ENCODE measurements at places on chromosomes 12 and 14. TPM values are rescaled to one million over a fixed set of nuclear protein-coding genes. Genes with fewer than 3 reads are reported as not detected.

DNA sequence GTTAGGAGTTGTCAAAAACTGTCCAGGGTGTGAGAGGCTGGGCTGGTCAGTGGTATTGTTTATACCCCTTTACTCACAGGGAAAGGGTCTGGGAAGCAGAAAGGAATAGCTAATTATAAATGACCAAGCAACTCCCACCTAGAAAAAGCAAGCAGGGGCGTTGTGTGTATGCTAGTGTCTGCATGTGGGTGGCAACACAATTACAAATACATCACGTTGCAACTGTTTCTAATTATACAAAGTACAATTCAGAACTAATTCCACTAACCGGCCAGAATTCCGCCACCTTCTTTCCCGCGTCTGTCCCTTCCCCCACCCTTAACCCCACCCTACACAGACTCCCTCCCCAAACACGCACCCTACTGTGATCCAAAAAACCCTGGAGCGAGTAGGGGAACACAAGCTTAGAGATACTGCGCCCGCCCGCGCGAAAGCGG, 2.2 kb downstream of the DPF3 start:
- no peak for DNase-seq

- no peak for DNase-seq
These were observed 140.8 kb upstream of the NEDD1 start for GRCh38 chr12:96766232-96766631.

- no peak for DNase-seq
These were observed 79.9 kb downstream of the NINJ2 start for GRCh38 chr12:583251-583869.

GRCh38 chr12:3256103-3256631, 179.0 kb downstream of the TSPAN9 start:
- DNase-seq, result no peak

DNA sequence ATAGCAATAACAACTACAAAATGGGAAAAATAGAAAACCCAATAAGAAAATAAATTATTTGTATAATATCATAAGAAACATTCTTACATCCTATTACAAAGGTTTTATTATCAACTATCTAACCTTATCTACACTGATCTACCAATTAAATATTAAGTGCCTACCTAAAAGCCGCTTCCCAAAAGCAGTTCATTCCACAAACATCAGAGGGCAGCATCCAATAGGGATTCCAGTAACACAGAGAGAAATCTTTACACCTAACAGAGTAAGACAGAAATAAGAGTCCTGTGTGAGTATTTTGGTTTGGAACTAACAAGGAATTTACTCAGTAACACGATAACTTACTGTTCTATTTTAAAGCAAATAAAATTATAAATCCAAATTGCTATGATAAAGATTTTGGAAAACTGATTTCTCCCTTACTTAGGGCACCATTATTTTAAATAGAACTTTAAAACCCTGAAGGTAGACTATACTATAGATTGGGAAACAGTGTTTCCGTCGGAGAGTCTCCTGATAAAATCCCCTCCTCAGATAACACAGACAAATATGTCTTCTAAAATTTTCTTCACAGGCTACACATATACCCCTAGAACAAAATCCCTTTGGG, 15.0 kb downstream of the GXYLT1 start:
- no peak for DNase-seq

DNA sequence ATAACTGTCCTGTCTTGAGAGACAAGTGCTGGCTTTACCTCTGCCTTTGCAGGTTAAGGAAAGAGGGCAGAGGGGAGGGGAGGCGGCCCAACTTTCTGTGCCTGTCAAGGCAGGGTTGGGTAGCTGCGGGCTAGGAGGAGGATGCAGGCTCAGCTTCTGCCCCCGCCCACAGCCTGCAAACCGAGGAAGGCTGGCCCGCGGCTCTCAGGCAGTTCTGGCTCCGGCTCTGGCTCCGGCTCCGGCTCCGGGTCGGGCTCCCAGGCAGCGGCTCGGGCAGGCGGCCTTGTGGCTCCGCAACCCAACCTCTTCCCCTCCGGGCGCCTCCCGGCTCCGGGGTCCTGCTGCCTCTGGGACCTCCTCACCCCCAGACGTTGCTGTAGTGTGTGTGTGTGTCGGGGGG, 92.9 kb downstream of the TMEM30B start:
- DNase-seq, result no peak

DNA sequence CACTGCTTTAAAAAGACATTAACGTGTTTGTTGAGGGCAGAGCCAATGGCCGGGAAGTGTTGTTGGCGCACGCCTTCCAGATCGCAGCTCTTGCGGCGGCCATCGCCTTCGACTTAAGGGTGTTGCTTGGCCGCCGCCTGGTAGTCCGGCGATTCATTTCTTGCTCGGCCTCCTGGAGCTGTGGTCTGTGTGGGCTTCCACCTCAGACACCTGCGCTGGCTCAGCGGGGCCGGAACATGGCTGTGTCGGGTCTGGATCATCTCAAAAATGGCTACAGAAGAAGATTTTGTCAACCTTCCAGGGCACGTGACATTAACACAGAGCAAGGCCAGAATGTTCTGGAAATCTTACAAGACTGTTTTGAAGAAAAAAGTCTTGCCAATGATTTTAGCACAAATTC, 24.7 kb downstream of the GALNT4 start:
- DNase-seq, result no peak

- DNase-seq, result no peak
These were observed 4.2 kb downstream of the MLXIP start for GRCh38 chr12:122082621-122083356.

DNA sequence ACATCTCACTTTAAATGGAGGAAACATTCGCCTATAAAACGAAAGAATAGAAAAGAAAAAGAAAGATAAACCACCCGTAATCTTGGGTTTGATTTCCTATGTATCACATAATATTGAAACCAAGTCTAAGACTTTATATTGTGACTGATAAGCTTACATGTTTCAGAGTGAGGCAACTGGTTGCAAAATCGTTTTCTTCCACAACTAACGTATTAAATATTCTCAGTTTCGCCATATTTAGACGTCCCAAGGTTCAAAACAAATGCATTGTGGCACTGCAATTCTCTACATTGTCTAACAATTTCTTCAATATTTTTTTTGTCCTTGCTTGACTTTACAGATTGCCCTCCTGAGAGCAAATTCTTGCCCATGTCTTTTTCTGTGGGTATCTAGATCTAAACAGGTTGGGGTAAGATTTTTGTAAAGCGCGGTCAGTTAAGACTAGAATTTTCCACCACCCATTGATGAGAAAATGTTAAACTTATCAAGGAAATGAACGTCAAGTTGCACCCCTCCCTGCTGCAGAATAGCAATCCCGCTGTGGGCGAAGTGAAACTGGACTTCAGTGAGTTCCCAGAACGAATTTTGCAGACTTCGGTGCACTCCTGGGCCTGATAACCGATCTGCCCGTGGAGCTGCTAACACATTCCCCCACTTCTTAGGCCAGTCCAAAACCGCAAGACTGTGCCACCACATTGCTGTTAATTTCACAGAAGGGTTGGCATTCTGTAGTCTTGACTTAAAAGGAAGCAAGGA, 2.7 kb downstream of the TBX3 start:
- no peak for DNase-seq

DNA sequence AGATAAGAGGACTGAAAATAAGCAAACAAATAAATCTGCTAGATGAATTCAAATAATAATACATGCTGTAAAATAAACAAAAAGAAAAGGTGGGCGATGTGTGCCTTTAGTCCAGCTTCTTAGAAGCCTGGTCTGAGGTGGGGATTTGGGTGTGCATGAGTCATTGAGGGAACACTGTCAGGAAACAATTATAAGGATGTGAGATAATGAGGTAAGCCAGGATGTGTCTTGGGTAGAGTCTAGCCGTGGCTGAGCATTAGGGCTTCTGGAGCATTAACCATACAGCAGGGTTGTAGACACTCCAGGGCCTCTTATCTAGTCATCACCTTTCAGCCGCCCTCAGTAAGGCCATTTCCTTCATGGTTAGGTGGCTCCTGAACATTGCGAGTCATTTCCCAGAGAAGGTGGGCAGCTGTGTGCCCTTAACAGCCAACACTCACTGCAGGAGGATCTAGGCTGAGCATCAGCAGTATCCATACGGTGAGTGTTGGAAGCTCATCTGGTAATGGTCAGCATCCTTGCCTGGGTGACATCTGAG, 405.6 kb downstream of the GLT1D1 start:
- no peak for DNase-seq

GRCh38 chr12:72261885-72262284, 10.3 kb upstream of the TRHDE start:
- no peak for DNase-seq

GRCh38 chr12:118842866-118843265, 138.5 kb upstream of the SRRM4 start:
- no peak for DNase-seq

The ACOT6 gene
- not detected for total RNA-seq

The GPR68 gene
- total RNA-seq, result 6.0 TPM

The FOXN4 gene
- total RNA-seq, result not detected

The PTPRQ gene
- total RNA-seq, result not detected

The TEX52 gene
- total RNA-seq, result not detected

The SIX4 gene
- not detected for total RNA-seq
